ENCODE measurements at places on chromosomes 4 and X.

DNA sequence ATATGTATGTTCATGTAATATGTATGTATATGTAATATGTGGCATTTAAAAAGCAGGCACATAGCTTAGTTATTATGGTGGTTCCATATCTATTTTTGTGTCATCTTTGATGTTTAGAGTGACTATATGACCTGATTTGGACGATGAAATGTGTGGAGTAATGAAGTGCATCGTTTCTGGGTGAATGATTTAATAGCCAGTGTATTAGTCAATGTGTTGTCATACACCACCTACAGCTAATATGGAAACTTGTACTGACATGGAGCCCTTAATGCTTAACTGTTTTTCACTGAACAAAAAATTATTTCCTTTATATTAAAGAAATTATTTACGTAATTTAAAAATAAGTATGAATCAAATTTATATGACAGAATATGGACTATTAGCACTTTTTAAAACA lies 292.3 kb upstream of the FSTL5 start:
- no peak for DNase-seq

- DNase-seq = no peak
These were observed 116.9 kb upstream of the RAP2C start for GRCh38 chrX:132336172-132336571.

DNA sequence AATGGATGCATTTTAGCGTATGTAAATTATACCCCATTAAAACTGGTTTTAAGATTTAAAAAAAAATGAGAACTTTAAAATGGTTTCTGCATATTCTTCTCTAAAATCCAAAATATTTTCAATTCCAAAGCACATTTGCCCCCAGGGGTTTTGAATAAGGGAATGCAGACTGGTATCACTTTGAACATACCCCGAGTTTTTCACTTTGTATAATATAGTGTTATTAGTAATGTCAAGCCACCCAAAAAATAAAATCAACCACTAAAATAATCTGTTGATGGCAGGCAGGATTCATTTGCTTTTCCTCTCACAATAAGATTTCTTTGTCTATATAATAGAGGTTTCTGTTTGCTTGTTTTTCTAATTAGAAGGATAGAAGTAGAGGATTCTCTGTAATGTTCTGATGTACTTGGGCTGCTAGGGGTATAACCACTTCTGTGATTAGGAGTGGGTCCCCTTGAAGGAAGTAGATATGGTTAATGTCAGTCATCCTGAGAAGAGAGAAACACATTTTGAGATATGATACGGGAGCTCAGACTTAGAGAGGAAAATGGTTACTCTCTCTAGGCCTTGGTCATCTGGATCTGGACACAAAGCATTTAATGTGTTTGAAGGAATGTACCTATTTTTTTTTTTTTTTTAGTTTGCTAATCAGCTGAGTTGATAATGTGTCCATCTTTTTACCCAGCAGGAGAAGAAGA lies 9.3 kb upstream of the LIN54 start:
- no peak for DNase-seq

GRCh38 chrX:39605183-39605582 lies 492.6 kb downstream of the BCOR start:
- DNase-seq = no peak

- no peak for DNase-seq
These were observed 134.1 kb upstream of the MAP3K15 start for GRCh38 chrX:19649226-19649995.

Data from HFF-Myc (cell line).